ENCODE measurements at places on chromosomes 5 and 9.

DNA sequence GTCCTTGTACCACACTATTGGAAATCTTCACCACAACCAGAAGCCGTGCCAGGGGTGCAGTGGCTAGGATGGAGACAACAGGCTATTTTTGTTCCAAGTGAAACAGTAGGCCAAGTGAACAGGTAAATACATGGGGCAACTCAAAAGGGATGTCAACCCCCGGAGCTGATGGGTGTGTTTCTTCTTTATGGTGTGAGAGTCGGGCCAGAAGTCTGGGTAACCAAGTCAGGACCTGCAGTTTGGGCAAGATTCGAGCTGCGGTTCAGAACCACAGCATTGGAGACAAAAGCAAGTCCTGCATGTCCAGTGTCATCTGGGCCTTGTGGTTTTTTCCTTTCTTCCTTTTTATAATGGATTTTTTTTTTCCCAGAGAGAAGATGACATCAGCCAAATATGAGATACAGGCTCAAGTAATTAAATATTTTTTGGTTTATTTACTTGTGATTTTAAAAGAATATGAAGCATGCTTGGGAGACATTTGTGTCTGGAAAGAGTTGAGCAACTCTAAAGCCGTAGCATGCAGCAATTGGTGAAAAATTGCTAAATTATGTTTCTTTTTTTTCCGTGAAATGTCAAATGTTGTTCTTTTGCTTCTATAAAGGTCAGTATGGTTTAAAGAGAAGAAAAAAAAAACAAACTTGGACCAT is 261.6 kb downstream of the ARRDC3 start:
- DNase-seq: no peak

GRCh38 chr5:9644630-9645029 is 14.5 kb upstream of the TAS2R1 start:
- no peak for DNase-seq

DNA sequence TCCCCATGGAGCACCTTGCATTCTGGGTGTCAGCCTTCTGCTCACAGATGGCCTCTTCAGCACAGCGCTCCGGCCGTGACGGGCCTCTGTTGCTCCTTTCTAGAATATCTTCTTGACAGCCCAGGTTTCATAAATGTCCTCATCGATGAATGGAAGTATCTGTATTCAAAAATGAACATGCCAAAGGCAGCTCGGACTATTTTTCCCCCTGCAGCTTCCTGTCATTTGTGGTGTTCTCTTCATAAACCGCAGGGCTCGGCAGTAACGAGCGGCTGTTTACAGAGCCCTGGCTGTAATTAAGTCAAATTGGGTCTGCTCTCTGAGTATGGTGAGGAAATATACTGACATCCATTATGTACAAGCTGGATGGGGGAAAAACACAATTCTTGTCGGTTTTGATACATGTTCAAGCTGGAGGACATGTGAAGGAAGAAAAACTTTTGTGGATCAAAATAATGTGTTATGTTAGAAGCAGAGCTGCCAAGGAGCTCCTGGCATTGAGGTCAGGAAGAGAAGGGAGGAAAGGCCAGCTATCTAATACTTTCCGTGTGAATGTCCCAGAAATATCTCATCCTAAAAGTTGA is 154.1 kb upstream of the CD180 start:
- peak; percentile 41 for DNase-seq

GRCh38 chr5:137490591-137490990 is 8.5 kb downstream of the SPOCK1 start:
- DNase-seq: no peak

- DNase-seq: no peak
These were observed 509.0 kb downstream of the KIF4B start for GRCh38 chr5:155522540-155522939.

DNA sequence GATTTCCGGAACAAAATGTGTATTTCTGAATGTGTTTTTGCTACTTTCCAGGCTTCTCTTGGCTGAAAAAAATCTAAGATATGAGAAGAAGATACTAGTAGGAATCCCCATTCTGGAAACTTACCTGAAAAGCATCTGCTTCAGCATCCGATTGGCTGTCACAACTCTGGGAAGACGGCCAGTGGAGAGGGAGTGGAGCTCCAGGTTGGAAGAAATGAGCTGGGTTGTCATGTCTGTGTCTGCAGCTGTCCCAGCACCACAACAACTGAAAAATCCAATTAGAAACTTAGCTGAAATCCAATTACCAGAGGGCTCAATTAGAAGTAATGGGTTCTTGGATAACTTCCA is 3.0 kb downstream of the PSMB7 start:
- DNase-seq: no peak

GRCh38 chr5:61625681-61626621 is 293.9 kb downstream of the ZSWIM6 start:
- DNase-seq: no peak

DNA sequence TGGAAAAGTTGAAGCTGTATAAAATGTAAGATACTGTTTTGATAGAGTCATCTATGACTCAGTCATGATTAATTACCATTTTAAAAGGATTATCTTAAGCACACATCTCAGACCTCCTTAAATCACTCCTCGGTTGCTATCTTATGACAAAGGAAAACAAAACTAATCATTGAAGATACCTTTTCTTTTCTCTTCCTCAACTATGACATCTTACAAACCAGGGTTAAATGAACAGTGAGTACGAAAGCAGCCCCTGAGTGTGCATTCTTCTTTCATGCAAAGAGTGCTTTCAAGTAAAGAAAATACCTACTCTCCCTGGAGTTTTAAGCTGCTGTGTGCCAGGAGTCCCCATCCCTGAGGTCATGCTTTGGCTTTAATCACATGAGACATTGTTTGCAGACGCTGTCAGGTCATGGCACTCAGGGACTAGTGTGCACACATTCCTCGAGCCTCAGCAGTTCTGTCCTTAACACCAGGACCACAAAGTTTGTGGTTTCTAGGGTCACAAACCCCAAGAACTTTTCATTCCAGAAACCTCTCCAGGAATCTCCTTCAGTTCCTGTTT is 86.7 kb upstream of the ICE1 start:
- DNase-seq: no peak

GRCh38 chr5:76475936-76476335 is 72.9 kb downstream of the IQGAP2 start:
- DNase-seq: no peak

- DNase-seq: no peak
These were observed 13.8 kb downstream of the RGMB start for GRCh38 chr5:98787131-98787719.

GRCh38 chr5:89377767-89378455 is 494.9 kb upstream of the MEF2C start:
- DNase-seq: no peak

GRCh38 chr9:78769690-78770089 is 472.8 kb downstream of the PSAT1 start:
- no peak for DNase-seq

DNA sequence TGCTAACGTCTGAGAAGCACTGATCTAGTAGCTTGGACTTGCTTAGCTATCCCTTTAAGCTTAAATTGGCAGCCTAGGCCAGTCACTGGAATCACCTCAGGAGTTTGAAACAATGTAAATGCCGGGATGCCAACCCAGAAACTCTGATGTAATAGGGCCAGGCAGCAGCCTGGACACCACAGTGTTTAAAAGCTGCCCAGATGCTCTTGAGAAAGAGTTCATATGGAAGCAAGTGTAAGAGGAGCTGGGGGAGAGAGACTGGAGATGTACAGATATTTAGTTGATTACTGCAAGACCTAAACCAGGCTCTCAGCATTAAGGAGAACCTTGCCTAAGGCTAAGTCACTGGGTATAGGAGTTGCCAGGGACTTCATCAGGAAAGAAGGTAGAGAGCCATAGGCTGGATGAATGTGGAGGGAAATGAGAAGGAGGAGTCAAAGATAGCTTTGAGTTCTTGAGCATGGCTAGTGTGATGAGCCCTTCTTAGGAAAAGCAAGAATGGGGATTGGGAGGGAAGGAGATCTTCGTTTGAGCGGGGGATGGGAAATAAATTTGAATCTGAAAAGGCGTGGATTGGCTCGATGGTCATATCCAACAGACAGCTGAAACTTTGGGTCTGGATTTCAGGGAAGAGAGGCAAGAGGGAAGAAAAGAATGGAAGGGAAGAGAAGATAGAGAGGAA is 392.9 kb upstream of the WWC1 start:
- DNase-seq: no peak

DNA sequence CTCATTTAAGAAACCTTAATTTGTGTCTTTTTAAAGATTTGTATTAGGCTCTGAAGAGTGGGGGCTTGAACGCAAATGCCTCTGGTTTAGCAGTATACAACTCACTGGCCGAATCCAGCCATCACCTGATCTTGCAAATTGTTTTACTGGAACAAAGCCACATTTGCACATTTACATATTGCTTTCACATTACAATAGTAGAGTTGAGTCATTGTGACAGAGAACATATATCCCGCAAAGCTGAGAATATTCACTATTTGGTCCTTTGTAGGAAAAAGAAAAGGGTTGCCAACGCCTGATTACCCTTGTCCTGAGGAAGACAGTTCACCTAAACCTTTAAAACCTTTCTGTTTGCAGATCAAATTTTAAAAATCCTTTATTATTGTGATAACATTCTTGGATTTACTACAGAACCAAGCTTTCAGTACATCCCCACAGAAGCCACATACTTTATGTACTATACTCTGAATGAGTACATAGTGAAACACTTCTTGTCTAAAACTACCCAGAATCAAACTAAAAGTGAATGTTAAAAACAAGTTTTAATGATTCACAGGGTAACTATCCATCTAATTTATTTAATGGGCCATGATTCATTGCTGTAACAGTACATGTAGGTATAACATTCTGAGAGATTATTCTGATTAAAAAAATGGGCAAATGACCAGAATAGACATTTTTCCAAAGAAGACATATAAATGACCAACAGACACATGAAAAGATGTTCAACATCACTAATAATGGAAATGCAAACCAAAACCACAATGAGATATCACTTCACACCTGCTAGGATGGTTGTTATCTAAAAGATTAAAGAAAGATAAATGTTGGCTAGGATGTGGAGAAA is 161.0 kb downstream of the SLC25A46 start:
- DNase-seq: no peak

Measured in NCI-H2081 treated with DMSO at 0.1 percent for 48 hours (cell line).